ENCODE measurements at places on chromosomes 16 and 17.

- DNase-seq, result no peak
These were observed 2.9 kb upstream of the HIC1 start for GRCh38 chr17:2051933-2052559.

- DNase-seq, result no peak
These were observed 10.5 kb upstream of the MMP2 start for GRCh38 chr16:55468352-55468990.

- DNase-seq, result no peak
These were observed 4.4 kb downstream of the LITAF start for GRCh38 chr16:11582157-11582814.

GRCh38 chr16:67345401-67345800, 18.8 kb downstream of the LRRC36 start:
- no peak for DNase-seq
